ENCODE measurements at places on chromosomes 2 and 18.
A peak's percentile ranks its signal among the peaks of the same experiment; 100 is the strongest.

GRCh38 chr2:47767880-47768609, 14.9 kb upstream of the MSH6 start:
- peak; percentile 77 for DNase-seq

GRCh38 chr2:72988726-72989273, 71.5 kb downstream of the EMX1 start:
- DNase-seq = no peak

DNA sequence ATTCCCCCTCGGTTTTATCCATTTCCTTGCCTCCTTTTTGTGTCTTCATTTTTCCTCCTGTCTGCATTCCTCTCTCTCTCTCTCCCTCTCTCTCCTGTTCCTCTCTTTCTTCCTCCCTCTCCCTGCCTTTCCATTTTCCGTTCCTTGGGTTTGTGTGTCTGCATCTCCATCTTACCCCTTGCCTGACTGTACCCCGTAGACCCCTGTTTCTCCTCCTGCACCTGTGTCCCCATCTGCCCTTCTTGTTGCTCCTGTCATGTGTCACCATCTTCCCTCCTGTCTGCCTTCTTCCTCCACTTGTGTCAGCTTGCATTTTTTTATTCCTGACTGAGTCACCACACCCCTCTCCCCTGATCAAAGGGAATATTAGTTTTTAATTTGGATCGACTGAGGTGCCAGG, 1.8 kb downstream of the CDK5R2 start:
- no peak for DNase-seq

DNA sequence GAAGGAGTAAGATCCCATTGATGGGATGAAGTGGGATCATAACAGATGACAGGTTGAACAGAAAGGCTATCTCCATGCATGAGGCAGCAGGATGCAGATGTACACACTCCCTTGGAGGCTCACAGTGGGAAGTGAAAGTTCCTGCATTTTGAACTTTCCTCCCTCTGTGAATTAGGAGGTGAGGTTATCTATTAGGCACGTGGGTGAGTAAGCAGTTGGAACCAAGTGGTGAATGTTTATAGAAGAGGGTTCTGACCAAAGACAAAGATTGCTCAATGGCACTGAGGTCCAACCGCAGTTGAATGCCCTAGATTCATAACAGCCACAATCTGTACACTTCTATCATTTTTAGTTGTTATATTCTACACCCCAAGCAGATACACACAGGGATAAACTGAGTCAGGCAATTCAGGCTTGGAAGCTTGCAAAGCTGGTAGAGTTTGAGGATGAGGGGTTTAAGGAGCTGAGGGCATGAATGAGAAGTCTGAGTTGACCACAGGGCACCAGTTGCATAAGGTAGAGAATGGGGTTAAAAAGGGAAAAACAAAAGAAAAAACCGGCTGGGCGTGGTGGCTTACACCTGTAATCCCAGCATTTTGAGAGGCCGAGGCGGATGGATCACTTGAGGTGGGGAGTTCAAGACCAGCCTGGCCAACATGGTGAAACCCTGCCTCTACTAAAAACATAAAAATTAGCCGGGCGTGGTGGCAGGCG, 7.1 kb upstream of the KCMF1 start:
- DNase-seq = no peak

DNA sequence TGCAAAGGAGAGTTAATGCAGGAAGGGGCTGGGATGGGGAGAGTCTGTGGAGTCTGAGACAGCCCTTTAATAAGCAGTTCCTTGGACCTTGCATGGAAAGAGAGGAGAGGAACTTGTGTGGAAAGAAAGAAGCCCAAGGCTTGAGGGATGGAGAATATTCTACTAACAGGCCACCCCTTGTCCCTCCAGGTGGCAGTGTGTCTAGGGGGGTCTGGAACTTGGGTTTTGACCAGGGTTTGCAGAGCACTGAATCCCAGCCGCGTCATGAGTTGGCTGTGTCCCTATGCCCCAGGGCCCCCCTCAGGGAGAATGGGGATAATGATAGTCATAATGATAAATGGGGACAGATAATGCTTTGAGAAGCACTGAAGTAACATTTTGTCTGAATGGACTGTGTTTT, 15.0 kb downstream of the TCF7L1 start:
- no peak for DNase-seq

DNA sequence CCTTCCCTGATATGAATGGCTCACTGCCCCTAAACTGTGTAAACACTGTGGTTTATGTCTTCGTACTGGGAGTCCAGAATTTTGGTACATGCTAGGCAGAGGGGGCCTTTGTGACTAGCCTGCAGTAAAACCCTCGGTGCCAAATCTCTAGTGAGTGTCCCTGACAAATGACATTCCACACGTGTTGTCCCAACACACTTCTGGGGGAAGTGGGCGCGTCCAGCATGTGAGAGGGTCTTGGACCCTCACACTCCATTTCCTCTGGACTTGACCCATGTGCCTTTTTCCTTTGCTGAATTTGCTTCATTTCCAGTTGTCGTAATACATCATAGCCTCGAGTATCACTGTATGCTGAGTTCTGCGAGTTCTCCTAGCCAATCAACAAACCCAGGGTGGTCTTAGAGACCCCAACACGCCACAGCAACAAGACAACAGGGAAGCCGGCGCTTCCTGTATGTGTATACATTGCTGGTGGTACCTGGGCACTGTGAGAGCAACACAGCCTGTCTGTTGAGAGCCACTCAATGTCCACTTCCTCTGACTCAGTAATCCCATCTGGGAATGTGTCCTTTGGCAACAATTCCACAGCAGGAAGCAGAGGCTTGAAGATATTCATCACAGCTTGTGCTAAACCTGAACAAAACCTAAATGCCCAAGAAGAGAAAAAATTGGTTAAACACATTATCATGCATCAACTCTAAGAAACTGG, 26.9 kb upstream of the SLC66A3 start:
- DNase-seq = no peak

- no peak for DNase-seq
Measured at GRCh38 chr2:69169655-69170389, 156.8 kb downstream of the ANTXR1 start.

GRCh38 chr2:220847589-220847988, 724.5 kb downstream of the EPHA4 start:
- no peak for DNase-seq

Data from activated naive CD4-positive, alpha-beta T cell treated with Interleukin-2 at 50 U/mL for 16 hours (primary cell).